ENCODE measurements at places on chromosomes 16 and 17. TPM values are rescaled to one million over a fixed set of nuclear protein-coding genes. Genes with fewer than 3 reads are reported as not detected.

GRCh38 chr17:39754958-39755553, 17.3 kb downstream of the GRB7 start:
- no peak for ATAC-seq

Gene ALDH3A2
- total RNA-seq: 26.7 TPM

Gene KIF19
- total RNA-seq: 0.11 TPM

GRCh38 chr17:30831257-30831656, 509 bp upstream of the ATAD5 start:
- ATAC-seq: peak; percentile 68

DNA sequence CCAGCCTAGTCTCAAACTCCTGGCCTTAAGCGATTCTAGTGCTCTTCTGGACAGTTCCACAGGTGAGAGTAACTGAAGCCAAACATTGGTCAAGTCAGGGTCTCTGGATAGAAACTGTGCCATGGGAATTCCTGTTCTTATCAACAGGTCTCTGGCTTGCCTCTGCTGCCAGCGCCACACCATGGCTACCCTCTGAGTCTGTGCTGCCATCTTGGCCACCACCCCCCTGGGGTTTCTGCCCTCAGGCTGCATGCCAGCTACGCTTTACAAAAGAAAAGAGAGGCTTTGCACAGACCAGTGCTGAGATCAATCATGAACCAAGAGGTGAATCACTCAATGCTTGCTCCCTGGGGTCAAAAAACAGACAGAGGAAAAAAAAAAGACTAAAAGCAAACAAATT, 24.4 kb upstream of the CREBBP start:
- no peak for ATAC-seq

DNA sequence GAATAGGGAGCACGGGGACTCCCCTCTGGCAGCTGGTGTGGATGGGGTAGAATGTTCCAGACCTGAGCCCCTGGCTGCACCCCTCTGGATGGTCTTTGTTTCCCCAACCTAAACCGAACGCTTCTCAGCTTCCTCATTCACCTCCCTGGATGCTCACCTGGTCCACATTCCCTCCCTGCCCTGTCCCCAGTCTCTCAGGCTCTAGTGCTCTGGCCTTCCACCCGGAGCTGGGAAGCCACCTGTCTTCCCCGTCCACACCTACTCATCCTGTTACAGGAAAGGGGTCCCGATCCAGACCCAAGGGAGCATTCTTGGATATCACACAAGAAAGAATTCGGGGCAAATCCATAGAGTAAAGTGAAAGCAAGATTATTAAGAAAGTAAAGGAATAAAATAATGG, 73.5 kb downstream of the CYLD start:
- ATAC-seq: no peak

DNA sequence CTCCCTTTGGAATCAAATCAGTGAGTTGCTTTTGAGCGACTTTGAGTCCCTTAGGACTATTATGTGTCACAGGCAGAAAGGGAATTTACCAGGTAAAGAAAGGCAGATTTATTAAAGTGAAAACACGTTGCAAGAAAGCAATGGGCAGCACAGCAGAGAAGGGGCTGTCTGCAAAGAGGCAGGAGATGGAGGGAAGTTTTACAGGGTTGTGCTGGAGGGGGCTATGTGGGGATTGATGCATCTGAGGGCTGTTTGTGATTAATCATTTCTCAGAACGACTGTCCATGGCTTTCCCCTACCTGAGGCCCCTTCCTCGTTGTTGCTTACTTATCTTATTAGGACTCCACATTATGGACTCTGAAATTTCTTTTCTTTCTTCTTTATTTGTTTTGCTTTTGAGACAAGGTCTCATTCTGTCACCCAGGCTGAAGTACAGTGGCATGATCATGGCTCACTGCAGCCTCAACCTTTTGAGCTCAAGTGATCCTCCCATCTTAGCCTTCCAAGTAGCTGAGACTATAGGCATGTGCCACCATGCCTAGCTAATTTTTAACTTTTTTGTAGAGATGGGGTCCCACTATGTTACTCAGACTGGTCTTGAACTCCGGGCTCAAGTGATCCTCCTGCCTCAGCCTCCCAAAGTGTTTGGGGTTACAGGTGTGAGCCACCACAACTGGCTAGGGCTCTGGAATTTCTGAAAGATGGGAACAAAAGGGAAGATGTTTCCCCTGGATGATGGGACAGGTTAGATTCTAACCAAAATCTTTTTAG, 5.5 kb downstream of the WWP2 start:
- ATAC-seq: peak; percentile 33

GRCh38 chr17:79189305-79189704, 114.7 kb downstream of the ENGASE start:
- ATAC-seq: no peak

Gene RAB11FIP4
- 21.7 TPM for total RNA-seq

- peak; percentile 35 for ATAC-seq
Observed at GRCh38 chr17:65433592-65433991, 127.9 kb downstream of the AXIN2 start.

- peak; percentile 53 for ATAC-seq
Observed at GRCh38 chr17:77475016-77475976, 334.5 kb downstream of the SEC14L1 start.

Gene TAF15
- total RNA-seq: 240 TPM

DNA sequence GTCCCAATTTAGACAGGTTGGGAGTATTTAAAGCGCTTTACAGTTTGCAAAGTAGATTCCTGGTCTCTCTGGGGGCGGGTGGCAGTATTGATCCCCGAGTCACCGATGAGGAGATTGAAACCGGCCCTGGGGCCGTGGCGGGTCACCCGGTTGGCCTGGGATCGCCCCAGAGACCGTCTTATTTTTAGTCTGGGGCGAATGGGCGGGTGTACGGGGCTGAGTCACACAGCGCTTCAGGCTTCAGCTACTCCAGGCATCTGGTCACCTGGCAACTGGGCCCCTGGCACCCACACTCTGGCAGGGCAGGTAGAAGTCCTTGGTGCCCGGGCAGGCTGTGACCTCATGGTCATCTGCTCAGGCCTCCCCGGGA, 669 bp downstream of the MIEF2 start:
- ATAC-seq: peak; percentile 33

DNA sequence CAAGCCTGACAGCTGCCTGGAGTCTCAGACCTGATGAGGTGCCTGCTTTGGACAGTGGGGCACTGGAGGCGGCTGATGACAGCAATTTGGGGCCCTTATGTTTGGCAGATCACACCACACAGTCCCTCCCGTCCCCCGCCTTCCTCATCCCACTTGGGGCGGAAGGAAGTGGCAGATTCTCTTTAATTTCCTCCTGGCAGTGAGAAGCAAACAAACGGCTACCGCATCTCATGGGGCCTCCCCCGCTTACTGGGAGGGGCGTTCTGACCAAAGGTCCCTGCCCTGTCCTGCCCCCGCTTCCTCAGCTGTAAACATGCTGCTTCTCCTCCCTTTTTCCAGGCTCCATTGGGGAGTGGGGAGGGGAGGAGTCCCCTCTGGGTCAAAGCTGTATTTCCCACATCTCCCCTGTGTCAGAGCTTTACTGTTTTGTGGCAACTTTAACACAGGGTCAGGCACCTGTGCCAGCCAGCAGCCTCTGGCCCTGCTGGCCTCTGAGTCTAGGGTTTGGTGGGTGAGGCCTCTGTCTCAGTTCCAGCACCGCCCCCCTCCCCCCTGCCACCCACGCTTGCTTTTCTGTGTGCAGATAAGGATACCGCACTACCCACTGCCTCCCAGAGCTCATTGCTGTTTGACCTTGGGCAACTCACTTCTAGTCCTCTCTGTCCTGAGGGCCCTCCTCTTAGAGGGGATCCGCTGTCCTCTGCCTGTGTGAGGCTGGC, 5.4 kb upstream of the NFATC3 start:
- peak; percentile 53 for ATAC-seq

Gene FSCN2
- total RNA-seq: 0.93 TPM
